ENCODE measurements at places on chromosomes 7 and 10. TPM values are rescaled to one million over a fixed set of nuclear protein-coding genes. Genes with fewer than 3 reads are reported as not detected.

Gene HOXA6
- polyA plus RNA-seq: not detected

Gene GRK5
- 30.3 TPM for polyA plus RNA-seq

Gene SUPV3L1
- polyA plus RNA-seq: 25.2 TPM

Gene SUGCT
- 1.2 TPM for polyA plus RNA-seq

Gene TUBAL3
- polyA plus RNA-seq: not detected

Gene GIMAP8
- 56.5 TPM for polyA plus RNA-seq

Gene FXYD4
- polyA plus RNA-seq: not detected

Data from naive thymus-derived CD4-positive, alpha-beta T cell (primary cell).